ENCODE measurements at places on chromosomes 6 and 20.

DNA sequence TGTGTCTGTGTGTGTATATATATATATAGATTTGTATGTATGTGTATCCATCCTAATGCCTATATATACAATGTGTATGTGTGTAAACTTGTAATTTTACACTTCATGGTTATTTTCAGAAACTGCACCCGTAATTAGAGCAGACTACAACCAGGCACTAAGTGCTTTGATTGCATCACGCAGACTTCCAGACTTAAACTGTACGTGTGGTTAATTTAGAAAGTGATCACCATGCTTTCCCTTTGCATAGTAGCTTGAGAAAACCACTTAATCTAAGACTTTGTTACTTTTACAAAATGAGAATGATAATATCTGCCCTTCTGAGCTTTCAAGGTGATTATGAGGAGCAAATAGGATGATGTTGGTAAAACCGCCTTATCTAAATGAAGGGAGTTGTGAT, 50.1 kb upstream of the E2F3 start:
- DNase-seq, result no peak

DNA sequence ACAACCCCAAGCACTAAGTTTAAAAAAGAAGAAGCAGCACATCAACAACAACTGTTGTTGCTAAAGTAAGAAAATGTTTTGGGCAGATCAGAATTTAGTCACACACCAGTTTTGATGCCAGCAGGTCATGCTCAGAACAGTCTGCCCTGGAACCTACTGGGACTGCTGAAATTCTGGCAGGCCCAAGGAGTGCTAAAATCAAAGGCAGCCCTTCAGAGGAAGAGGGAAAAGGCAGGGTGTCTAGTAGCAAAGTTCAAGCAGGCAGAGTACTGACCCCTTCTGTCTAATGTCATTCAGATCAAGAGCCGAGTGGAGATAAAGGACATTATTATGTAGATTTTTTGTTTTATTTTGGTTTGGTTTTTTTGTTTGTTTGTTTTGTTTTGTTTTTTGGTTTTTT, 96.6 kb upstream of the LOC128125822 start:
- DNase-seq, result no peak

DNA sequence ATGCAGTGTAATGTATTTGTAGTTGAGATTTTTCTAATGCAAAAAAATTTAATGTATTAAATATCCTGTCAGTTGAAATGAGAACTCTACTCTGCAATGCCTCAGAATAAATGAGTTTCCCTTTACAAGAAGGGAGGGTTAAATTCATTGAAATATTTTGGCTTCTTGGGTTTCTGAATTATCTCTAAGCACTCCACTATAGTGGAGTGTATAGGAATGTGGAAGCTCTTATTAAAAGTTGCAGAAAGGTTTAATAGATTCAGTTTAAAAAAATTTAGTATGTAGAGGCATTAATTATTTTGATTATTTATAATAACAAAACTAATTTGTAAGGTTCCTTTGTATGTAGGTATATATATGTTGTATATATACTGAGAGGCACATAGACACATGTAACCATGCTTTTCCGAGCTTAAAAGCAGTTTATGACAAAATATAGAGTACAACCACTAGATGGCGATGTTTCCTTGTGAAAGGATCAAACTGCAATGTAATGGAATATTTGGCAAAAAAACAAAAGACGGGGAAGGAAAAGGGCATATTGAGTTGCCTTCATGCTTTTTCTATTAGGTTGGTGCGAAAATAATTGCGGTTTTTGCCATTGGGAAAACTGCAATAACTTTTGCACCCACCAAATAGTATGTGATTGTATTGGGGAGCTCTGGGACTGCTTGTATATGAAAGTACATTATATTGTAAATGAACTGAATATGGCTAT, 144.2 kb downstream of the MYO6 start:
- DNase-seq, result no peak

- no peak for DNase-seq
Observed at GRCh38 chr6:138336221-138336620, 41.5 kb upstream of the SMIM28 start.

DNA sequence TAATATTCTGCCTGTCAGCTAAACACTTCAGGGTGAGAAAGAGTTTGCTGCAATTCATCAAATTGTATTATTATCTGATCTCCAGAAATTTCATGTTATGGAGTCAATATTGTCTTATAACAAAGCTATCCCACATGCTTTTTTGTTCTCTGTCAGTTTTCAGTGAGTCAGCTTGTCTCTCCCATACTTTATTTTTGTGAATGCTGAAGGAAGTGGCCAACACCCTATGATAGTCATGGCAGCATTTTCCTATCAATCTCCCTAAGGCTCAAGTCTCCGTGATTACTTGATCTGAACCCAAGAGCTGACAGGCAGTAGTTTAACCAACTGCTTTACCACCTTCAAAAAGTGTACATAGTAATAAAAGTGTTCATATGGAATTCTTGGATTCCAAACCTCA, 42.2 kb downstream of the RFPL4B start:
- no peak for DNase-seq

DNA sequence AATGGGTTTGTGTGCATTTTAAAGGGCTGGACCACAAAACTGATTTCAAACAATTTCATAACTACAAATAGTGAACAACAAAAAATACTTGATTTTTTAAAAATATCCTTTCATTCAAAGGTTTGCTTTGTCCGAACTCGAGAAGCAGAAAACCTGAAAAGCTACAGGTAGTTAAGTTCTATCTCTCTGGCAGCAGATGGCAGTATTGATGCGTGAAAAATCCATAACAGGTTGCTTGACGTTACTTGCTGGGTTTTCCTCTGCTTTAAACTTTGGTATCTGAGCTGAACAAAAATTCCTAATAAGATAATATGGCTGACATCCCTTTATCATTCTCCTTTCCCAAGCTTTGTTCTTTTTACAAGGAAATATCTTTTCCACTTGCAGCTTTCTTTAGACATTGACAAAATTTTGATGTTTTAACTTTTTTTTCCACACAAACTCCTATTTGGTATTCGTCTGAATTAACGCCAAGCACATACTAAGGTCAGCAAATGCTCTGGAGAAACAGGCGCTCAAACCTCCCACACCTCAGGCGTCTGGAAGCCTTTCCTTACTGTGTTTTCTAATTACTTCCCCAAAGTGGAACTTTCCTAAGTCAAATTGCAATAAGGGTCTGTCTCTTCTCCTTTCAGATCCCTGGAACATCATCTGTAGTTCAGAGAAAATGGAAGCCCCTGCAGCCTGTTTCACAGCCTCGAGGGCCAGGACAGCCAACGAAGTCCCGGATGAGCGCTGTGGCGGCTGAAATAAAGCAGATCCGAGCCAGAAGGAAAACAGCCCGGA, 50.3 kb upstream of the GFRAL start:
- no peak for DNase-seq

DNA sequence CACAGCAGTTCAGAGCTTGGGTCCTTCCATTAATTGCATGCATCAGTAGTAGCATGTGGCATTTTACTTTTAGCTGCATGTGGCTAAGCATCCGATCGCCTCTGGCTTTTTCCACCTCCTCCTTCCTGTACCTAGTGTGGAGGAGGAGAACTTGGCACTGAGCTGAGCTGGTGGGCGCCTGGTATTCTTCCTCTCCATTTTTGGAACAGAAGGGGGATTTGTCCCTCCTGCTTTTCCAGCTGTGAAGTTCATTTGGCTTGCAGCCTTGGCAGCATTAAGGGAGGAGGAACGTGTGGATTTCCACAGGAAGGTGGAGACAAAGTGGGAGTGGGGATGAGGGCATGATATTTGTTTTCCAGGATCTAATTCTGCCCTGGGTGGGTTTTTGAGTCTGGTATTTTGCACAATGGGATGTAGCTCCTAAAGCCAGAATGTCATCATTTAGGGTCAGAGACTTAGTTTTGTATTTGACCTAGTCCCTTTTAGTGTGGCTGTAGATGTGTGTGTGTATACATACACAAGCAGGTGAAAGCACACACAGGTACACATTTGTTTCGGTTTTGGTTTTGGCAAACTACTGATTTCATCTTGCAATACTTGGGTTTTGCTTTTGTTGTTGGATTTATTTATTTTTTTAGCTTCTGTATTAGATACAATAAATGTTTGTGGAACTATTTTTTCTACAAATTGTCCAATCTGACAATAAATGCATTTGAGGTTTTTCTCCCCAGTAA, 90.0 kb downstream of the SASH1 start:
- no peak for DNase-seq

- no peak for DNase-seq
Observed at GRCh38 chr6:34484899-34485298, 19.0 kb downstream of the PACSIN1 start.

DNA sequence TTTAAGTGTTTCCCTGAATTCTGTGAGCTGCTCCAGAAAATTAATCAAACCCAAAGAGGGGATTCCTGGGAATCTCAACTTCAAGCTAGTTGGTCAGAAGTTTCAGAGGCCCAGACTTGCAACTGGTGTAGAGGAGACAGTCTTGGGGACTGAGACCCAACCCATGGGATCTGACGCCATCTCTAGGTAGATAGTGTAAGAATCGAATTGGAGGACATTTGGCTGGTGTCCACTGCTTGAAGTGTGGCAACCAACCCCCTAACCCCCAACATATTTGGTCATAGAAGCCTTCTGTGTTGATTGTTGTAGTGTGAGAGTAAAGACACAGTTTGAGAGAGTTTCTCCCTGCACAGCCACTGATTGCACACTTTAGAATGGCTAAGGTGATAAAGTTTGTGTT, 103.5 kb upstream of the CARMIL1 start:
- DNase-seq, result no peak

- DNase-seq, result no peak
Observed at GRCh38 chr20:24257171-24257570, 212.3 kb upstream of the SYNDIG1 start.

GRCh38 chr6:53172468-53172803, 23.8 kb upstream of the GCM1 start:
- DNase-seq, result no peak

Measured in tibial nerve (tissue), 4 donors.